ENCODE measurements at places on chromosomes 2 and 18.

GRCh38 chr2:12676771-12677170 lies 40.0 kb upstream of the TRIB2 start:
- no peak for DNase-seq

- DNase-seq = no peak
Observed at GRCh38 chr2:38605298-38605830, 2.6 kb upstream of the HNRNPLL start.

DNA sequence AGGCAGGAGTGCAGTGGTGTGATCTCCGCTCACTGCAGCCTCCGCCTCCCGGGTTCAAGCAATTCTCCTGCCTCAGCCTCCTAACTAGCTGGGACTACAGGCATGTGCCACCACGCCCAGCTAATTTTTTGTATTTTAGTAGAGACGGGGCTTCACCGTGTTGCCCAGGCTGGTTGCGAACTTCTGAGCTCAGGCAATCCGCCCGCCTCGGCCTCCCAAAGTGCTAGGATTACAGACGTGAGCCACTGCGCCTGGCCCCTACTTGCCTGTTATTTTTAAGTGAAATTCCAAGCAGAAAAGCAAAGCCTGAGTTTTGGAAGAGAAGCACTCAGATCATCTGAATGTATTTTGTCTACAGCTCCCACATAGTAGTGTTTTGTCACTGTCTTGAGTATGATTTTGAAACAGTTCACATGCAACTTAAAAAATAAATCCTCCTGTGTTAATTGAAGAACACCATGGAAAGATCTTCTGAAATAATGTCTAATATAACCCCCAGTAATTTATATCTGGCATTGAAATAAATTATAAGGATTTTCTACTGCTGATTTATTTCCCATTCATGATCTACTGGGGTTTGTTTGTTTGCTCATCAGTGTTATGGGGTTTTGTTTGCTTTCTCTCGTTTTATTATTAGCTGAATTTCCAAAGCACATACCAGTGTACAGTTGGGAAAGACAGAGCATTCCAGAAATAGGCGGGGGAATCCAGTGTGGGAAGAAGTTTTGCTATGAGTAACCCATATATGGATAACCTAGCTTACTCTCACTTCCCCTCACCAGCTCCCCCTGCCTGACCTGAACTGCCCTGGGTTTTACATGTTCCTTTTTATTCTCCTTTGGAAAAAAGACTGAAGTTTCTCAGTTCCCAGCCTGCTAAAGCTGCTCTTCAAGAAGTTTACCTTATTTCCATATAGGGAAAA lies 80.1 kb upstream of the MAP3K20 start:
- DNase-seq = no peak

DNA sequence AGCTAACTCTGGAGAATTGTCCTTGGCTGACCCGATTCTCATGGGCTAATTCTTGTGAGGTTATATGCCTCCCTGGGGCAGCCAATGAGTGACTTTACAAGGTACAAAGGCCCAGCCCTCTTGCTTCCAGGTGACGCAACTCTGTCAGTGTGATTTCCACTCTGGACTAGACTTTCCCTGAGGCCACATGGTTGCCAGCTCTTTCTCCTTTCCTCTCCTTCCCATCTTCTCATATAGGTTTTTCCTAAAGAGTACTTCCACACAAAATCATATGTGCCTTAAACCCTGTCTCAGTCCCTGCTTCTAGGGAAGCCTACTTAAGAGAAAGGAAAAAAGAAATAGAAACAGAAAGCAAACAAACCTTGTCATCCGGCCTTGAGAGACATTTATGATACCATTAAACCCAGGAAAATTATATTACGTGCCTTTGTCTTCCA lies 226.2 kb upstream of the ZSWIM2 start:
- DNase-seq = no peak

- no peak for DNase-seq
Observed at GRCh38 chr2:205699515-205700289, 17.4 kb downstream of the NRP2 start.

GRCh38 chr18:79118797-79119196 lies 49.6 kb downstream of the ATP9B start:
- DNase-seq = no peak

DNA sequence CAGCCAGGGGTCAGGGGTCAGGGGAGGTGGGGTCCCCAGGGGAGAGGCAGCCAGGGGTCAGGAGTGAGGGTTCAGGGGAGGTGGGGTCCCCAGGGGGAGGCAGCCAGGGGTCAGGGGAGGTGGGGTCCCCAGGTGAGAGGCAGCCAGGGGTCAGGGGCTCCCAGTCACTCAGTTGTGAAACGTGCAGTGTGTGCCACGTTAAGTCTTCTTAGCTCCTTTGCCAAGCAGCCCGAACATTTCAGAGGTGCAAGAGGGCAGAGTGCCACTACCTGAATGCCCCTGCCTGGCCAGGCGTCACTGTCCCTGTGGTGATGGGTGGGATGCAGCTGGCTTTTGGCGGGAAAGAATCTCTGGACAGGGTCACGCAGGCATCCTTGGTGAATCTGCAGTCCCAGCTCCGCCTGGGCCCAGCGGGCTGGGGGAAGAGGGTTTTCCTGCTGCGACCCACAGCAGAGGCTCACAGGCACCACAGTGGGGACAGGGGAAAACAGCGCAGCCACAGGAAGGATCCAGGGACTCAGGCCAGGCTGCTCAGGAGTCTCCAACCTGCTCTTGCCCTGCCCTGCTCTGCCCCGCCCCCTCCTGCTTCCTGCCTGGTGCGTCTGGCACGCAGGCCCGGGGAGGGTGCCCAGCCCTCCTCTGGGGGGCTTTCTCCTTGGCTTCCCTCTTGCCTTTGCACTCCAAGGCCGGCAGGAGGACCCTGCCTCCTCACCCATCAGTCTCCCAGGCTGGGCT lies 188.3 kb downstream of the TWIST2 start:
- DNase-seq = no peak

- no peak for DNase-seq
Observed at GRCh38 chr2:102915128-102915527, 153.3 kb downstream of the TMEM182 start.

- DNase-seq = peak; percentile 72
Observed at GRCh38 chr2:106159866-106160785, 34.0 kb downstream of the UXS1 start.

GRCh38 chr2:9398881-9399780 lies 24.2 kb downstream of the ITGB1BP1 start:
- no peak for DNase-seq

DNA sequence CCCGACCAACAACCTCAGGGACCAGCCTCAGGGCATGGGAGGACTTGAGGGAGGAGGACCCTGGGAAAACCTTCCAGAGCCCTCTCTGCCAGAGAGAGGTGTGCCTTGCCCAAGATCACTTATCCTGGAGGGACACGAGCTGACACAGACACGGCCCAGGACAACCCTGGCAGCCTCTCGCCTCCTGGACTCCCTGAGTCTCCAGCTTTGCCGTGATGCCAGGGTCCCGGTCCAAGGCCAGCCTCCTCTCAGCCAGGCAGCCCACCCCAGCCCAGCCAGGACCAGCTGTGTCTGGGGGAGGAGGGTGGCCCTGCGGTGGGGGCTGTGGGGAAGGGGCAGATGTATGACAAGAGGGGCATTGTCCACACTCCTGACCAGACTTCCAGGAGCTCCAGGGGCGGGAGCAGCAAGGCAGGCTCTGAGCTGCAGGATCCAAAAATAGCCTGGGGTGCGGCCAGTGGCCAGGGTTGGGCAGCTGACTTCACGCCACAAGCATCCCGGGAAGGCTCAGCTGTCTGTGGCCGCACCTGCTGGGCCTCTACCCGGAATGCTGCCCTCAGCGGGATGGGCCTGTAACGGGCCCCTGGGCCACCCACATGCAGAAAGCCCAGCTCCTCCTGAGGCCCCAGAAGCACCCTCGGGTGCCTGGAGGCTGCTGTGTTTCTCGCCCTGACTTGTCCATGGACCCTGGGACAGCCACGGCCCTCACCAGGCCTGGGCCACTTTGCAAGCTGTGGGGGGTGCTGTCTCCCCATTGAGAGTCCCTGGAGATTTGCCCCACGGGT lies 65.5 kb upstream of the GPC1 start:
- DNase-seq = no peak

DNA sequence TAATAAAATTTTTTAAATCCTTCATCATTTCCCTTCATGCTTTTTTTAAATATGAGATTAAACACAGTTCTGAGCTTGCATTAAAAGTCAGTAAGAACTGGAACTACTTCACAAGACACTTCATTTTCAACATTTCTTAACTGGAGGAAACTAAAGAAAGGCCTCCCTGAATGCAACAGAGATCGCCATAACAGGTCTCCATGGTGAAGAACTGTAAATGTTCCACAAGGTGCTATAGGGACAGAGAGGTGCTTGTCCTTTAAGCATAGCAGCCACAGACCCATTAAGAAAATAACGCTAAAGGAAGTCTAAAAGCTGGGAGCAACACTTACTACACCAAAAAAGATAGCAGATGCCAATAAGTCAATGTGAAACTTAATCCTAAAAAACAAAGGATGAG lies 8.5 kb downstream of the STAM2 start:
- no peak for DNase-seq

- DNase-seq = no peak
Observed at GRCh38 chr2:230870544-230871360, 6.0 kb downstream of the ITM2C start.

DNA sequence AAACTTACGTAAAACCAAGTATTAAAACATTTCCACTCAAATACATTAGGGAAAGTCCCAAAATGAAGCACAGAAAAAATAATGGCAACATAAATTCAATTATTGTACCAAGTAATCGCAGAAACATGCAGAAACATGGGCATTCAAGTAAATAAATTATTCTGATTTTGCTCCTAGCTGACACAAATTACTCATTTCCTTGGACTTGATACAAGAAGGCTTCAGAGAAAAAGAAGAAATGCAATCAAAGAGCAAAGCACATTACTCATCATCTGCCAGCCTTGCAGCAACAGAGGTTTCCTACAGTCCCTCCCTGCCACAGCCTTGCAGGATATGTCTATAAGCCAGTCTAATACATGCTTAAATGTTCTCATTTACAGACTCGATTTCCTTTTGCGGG lies 439.8 kb upstream of the LYPD1 start:
- no peak for DNase-seq

- DNase-seq = no peak
Observed at GRCh38 chr2:129117434-129117833, 798.8 kb upstream of the HS6ST1 start.

- no peak for DNase-seq
Observed at GRCh38 chr2:239252801-239253200, 148.0 kb downstream of the HDAC4 start.

GRCh38 chr18:68840554-68841263 lies 42.8 kb downstream of the CCDC102B start:
- no peak for DNase-seq

GRCh38 chr2:106195456-106195855 lies 1.4 kb upstream of the UXS1 start:
- DNase-seq = no peak

GRCh38 chr2:202344178-202344577 lies 31.9 kb upstream of the BMPR2 start:
- DNase-seq = no peak

GRCh38 chr2:170170281-170171040 lies 7.5 kb upstream of the MYO3B start:
- no peak for DNase-seq

GRCh38 chr2:202032846-202033316 lies 774 bp upstream of the FZD7 start:
- peak; percentile 66 for DNase-seq

DNA sequence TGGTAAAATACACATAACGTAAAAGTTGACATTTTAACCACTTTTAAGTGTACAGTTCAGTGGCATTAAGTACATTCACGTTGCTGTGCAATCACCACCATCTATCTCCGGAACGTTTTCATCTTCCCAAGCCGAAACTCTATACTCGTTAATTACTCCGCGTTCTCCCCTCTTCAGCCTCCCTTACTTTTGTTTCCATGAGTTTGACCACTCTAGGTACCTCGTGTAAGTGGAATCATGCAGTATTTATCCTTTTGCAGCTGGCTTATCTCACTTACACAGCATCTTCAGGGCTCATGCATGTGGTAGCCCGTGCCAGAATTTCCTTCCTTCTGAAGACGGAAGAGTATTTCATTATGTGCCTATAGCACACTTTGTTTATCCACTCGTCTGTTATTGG lies 225.2 kb downstream of the SLC4A3 start:
- DNase-seq = no peak

GRCh38 chr2:184906160-184906559 lies 307.8 kb downstream of the ZNF804A start:
- no peak for DNase-seq

GRCh38 chr2:210376694-210377093 lies 61.7 kb upstream of the MYL1 start:
- DNase-seq = no peak

DNA sequence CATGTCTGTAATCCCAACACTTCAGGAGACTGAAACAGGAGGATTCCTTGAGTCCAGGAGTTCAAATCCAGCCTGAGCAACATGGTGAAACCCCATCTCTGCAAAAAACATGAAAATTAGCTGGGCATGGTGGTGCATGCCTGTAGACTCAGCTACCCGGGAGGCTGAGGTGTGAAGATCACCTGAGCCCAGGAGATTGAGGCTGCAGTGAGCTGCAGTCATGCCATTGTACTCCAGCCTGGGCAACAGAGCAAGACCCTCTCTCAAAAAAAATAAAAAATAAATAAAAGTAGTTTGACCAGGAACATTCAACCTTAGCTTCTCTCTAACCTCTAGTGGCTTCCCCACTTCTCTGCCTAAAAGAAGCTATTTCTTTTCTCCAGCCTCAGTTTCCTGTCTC lies 23.8 kb downstream of the SH3BP4 start:
- DNase-seq = no peak

DNA sequence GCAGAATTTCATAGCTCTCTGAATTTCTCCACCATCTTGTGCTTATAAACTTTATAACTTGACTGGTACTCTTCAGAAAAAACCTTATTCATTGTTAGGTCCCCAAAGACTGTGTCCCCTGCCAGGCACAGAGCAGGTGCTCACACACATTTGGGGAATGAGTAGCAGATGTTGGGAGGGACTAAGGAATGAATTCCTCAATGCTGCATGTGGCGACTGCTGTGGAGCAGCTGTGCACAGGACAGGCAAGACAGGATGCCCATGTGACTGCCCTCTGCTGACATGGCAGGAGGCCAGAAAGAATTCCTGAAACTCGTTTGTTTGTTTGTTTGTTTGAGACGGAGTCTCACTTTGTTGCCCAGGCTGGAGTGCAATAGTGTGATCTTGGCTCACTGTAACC lies 122.3 kb upstream of the ITGA6 start:
- no peak for DNase-seq

- no peak for DNase-seq
Observed at GRCh38 chr2:20584399-20585358, 66.2 kb downstream of the HS1BP3 start.

DNA sequence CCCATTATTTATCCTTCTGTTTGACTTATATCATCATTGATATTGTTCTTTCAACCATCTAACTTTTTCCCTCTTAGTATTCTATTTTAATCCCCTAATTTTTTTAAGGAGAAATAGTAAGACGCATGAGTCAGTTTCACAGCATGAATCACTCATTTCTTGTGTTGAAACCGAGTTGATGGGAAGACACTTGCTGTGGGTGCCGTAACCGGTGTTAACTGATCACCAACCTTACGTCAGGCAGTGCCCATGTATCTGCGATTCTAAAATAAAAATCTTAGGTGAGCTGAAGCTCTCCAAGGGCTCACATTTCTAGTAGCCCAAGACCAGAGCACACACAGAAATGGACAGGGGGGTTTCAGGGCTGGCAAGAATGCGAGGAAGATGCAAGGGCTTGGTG lies 348.1 kb downstream of the GALR1 start:
- no peak for DNase-seq

Data from activated CD8-positive, alpha-beta memory T cell treated with anti-CD3 and anti-CD28 coated beads, Interleukin-2, amount 50 U/mL, for 48 hours (primary cell).